ENCODE measurements at places on chromosomes 4 and X.

DNA sequence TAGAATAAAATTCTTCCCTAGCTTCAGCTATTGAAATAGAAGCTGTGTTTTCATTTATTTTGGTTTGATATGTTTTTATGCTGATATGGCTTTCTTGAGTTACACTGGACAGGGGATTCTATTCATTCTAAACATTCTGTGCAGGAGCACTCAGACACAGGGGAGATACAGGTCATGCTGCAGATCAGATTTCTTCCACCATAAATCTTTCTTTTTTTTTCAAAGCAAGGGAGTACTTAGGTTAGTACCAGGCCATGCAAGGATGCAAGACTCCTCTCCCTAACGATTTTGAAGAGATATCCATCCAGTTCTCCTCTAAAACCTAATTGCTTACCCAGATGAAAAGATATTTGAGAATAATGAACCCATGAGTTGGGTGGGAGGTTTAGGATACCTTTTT is 21.4 kb downstream of the ETDC start:
- H3K27me3 ChIP-seq, result no peaks in the 10 kb centered on the region
- no peak overlapping the region for H3K27ac ChIP-seq
- H3K4me1 ChIP-seq, result no peaks in the 10 kb centered on the region
- DNase-seq, result no peak
- no peak overlapping the region for H3K4me3 ChIP-seq

DNA sequence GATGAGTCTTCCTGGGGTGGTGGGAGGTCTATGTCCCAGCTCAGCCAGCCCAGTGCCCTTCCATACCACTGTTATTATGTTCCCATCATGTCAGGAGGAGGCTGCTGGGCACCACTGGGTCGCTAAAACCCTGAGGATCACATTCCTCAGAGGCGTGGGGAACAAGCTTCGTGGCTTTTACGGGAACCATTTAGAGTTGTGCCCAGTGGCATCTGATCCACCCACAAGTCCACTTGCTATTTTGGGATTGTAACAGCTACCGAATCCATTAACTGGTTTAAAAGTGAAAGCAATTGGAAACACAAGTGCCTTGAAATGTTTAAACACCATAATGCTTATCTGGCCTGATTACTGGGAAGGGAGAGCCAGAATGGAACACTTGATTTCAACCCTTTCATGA is 13.1 kb upstream of the CCKAR start:
- H3K27me3 ChIP-seq, result no peaks in the 10 kb centered on the region
- DNase-seq, result no peak
- H3K4me3 ChIP-seq, result no peak overlapping the region
- H3K27ac ChIP-seq, result no peak overlapping the region
- no peaks in the 10 kb centered on the region for H3K36me3 ChIP-seq

- no peaks in the 10 kb centered on the region for H3K4me1 ChIP-seq
- H3K27me3 ChIP-seq, result no peaks in the 10 kb centered on the region
- no peak for DNase-seq
- no peaks in the 10 kb centered on the region for H3K36me3 ChIP-seq
Observed at GRCh38 chr4:101801958-101802357, 11.4 kb downstream of the BANK1 start.

DNA sequence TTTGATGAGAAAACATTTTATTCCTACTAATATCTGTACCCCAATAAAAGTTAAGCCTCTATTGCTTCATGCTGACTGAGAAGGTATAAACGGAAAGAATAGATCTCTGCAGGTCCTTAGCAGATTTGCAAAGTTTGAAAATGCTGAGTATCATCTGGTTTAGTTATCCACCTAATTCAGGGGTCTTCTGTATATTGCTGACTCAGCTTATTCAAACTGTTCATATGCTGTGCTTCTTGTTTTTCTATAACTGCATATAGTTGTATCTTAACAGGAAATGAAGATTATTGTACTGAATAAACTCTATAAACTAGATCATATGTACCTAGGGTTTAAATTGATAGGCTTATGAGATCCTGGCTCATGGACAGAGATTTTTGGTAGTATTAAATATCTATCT is 23.7 kb downstream of the ZNF330 start:
- H3K4me3 ChIP-seq, result no peak overlapping the region
- no peak overlapping the region for H3K27ac ChIP-seq
- DNase-seq, result no peak
- no peaks in the 10 kb centered on the region for H3K27me3 ChIP-seq
- no peaks in the 10 kb centered on the region for H3K4me1 ChIP-seq

GRCh38 chr4:115113506-115114106 is at the start of gene NDST4:
NDST4 (minus strand) TSS chr4:115113620; CDS start chr4:115077036, 36,584 bp downstream.
- no peaks in the 10 kb centered on the region for H3K27me3 ChIP-seq
- no peak within 1 kb of the TSS for H3K4me3 ChIP-seq
- H3K36me3 ChIP-seq, result no peaks in the 10 kb centered on the region
- H3K4me1 ChIP-seq, result no peaks in the 10 kb centered on the region

DNA sequence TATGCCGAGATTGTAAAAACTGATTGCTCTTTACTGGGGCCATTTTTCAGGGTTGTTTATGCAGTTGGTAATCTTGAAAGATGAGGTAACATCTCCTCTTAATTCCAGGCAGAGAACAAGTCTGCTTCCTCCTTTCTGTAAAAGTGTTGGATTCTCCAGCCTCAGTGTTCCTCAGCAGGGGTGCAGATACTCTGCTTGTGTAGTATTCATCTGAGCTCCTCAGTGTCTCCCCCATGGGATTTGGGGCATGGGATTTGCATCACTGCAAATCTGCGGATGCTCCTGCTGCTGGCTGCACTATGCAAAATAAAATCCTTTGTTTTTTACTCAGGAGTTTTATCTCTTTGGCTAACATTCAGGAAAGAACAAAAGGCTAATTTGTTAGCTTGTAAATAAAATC is 104.9 kb upstream of the ATP8A1 start:
- no peaks in the 10 kb centered on the region for H3K36me3 ChIP-seq
- H3K27me3 ChIP-seq, result no peaks in the 10 kb centered on the region
- no peak overlapping the region for H3K4me3 ChIP-seq
- no peak for DNase-seq
- H3K4me1 ChIP-seq, result no peaks in the 10 kb centered on the region

- no peak overlapping the region for H3K27ac ChIP-seq
- no peak overlapping the region for H3K4me3 ChIP-seq
- no peaks in the 10 kb centered on the region for H3K27me3 ChIP-seq
Observed at GRCh38 chrX:66634272-66634671, 4.6 kb downstream of the EDA2R start.

- H3K4me3 ChIP-seq, result no peak overlapping the region
- H3K27ac ChIP-seq, result no peak overlapping the region
- no peaks in the 10 kb centered on the region for H3K4me1 ChIP-seq
- DNase-seq, result no peak
- no peaks in the 10 kb centered on the region for H3K36me3 ChIP-seq
Observed at GRCh38 chrX:103823591-103823990, 8.5 kb downstream of the RAB9B start.

- no peak overlapping the region for H3K4me3 ChIP-seq
- H3K4me1 ChIP-seq, result no peaks in the 10 kb centered on the region
- no peak for DNase-seq
Observed at GRCh38 chr4:164866817-164867490, 10.0 kb upstream of the APELA start.

All from esophagus squamous epithelium (tissue), 5 donors.